ENCODE measurements at places on chromosomes 3 and 15.

DNA sequence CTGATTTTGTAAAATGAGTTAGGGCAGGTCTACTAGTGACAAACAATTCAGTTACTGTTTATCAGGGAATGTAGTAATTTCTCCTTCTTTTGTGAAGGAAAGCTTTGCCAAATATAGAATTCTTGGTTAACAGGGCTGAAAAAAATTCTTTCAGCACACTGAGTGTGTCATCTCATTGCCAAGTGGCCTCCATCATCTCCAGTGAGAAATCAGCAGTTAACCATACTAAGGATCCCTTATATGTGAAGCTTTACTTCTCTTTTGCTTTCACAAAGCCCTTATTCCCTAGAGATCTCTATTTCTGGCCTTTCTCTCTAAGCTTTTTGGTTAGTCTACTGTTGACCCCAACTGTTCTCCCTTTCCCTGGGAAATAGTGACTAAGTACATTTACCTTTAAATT lies 269.1 kb downstream of the SCAPER start:
- DNase-seq, result no peak

DNA sequence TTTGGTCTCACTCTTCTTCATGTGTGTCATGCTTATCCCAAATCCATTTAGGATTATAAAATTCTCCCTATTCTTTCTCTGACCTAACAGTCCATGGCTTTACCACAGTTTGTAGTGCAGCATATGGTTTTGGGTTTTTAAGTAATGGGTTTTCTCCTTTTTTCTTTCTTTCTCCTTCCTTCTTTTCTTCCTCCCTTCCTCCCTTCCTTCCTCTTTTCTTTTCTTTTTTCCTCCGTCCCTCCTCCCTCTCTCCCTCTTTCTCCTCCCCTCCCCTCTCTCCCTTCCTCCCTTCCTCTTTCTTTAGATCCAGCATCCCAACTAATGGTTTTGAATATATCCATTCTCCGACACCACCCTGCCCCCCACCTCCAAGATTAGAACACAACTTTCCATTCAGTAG lies 118.9 kb downstream of the RBPMS2 start:
- no peak for DNase-seq

GRCh38 chr3:129482721-129483120 lies 42.7 kb downstream of the IFT122 start:
- no peak for DNase-seq

DNA sequence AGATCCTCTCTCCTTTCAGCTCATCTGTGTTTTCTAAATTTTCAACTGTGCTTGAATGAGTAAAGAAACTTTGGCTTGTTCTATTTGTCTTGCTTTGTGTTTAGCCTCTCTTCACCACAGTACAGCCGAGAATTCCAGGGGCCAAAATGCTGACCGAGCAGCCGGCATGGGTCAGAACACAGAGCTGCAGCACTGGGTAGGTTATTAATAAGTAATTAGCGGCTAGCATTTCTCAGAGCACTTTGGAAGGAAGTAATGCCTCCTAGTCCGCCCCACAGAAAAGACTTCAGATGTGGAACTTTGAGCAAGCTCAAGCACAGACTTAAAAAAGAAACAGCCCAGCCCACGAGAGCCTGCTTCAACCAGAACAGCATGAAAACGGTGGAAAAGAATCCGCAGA lies 343.9 kb downstream of the ARRDC4 start:
- DNase-seq, result no peak

- no peak for DNase-seq
Observed at GRCh38 chr3:74009961-74010844, 385.5 kb upstream of the PDZRN3 start.

DNA sequence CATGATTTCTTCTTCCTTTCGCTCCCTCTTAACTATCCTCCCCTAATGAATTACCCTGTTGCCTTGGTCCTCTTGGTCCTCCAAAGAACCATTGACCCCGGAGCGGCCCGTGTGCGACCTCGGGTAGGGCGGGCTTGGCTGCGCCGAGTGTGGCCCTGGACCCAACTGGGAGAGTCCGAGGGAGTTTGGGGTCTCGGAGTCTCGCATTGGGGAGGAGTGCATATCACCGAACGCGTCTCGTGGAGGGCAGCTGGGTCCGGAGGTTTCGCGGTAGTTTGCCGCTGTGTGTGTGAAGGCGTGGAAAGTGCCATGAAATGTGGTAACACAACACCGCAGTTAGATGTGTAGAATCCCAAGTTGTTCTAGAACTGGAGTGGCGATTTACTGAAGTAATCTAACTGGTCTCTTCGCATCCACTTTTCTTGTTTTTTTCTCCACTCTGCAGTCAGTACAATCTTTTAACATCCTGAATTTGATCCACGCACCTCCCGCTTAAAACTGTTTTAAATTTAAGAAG lies 363 bp downstream of the GTF2E1 start:
- no peak for DNase-seq

DNA sequence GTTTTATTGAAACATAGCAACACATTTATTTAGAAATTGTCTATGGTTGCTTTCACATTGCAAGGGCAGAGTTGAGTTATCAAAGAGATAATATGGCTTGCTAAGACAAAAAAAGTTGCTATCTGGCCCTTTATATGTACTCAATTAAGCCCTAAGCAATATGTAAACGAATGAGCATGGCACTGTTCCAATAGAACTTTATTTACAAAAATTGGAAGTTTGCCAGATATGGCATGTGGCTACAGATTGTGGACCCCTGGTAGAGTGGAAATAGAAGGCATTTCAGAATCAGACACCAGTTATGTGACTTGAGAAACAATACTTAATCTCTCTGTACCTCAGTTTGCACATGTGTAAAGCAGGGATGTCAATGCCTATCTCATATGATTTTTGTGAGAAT lies 515.6 kb upstream of the SGO1 start:
- no peak for DNase-seq

- DNase-seq, result no peak
Observed at GRCh38 chr3:164486150-164486549, 592.1 kb downstream of the SI start.

DNA sequence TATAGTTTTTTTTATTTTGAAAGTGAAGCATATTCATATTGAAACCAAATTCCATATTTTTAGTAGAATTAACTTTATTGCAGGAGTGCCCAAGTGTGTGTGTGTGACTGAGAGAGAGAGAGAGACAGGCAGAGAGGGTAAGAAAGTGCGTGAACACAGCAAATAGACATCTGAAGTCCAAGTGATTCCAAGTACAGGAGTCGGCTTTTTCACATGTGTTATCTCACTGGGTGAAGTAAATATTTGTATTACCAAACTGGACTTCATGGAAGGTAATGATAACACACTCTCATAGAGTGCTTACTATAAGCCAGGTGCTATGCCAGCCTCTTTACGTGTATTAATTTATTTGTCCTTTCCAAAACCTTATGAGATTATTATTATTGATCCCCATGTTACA lies 12.0 kb downstream of the PARP14 start:
- no peak for DNase-seq

DNA sequence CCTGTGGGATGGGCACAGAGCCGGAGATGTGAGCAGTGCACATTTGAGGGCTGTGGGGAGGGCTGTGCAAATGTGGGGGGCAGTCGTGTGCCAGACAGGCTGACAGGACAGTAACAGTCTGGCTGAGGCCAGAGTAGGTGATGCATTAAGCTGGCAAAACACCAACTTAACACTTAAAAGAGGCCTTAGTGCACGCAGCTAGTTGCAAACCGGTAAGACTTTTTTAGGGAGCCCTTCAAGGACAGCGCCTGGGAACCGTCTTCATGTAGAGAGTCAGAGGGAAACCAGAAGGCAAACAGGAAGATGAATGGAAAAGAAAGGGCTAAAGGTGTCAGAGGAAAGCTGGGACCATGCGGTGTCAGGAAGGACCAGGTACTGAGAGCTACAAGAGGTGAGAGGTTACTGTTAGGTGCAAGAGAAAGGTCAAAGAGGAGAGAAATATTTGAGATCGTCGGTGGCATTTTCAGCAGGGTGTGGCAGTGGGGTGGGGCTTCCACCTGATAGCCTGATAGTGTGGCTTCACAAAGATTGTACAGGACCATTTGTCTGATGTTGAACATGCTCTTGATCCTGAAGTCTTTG lies 30.0 kb upstream of the CHD2 start:
- no peak for DNase-seq

- DNase-seq, result no peak
Observed at GRCh38 chr3:9169956-9170850, 79.2 kb downstream of the SRGAP3 start.

DNA sequence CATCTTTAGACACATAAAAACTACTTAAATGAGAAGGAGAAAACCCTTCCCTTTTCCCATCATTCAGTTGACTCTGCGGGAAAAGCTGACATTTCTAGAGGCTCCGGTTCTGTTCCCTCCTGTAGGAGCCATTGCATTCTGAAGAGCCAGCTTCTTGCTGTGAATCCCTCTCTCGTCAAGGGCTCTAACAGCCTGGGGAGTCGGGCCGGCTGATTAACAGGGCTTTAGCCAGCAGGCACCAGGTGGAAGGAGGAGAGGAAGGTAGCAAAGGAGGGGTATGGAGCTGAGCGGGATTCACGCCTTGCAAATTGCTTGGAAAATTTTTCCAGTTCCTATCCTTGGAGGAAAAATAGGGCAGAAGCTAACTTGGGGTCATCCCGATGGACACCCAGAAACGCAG lies 108.3 kb upstream of the UBE2E1 start:
- no peak for DNase-seq

Data from smooth muscle cell of the brain vasculature (primary cell).